ENCODE measurements at places on chromosomes 12 and 14. TPM values are rescaled to one million over a fixed set of nuclear protein-coding genes. Genes with fewer than 3 reads are reported as not detected.
A peak's percentile ranks its signal among the peaks of the same experiment; 100 is the strongest.

Gene GLI1
- 8.3 TPM for total RNA-seq

Gene CLEC4D
- 0.31 TPM for total RNA-seq

Gene LRRC10
- not detected for total RNA-seq

Gene DGKA
- total RNA-seq, result 28.9 TPM

- H3K36me3 ChIP-seq, result no peaks in the 10 kb centered on the region
- DNase-seq, result no peak
- H3K4me1 ChIP-seq, result no peaks in the 10 kb centered on the region
- no peak overlapping the region for H3K27ac ChIP-seq
- no peaks in the 10 kb centered on the region for H3K27me3 ChIP-seq
- H3K4me3 ChIP-seq, result no peak overlapping the region
Observed at GRCh38 chr14:93532541-93532940, 101.8 kb downstream of the UNC79 start.

Gene RNF34
- total RNA-seq, result 84.5 TPM

DNA sequence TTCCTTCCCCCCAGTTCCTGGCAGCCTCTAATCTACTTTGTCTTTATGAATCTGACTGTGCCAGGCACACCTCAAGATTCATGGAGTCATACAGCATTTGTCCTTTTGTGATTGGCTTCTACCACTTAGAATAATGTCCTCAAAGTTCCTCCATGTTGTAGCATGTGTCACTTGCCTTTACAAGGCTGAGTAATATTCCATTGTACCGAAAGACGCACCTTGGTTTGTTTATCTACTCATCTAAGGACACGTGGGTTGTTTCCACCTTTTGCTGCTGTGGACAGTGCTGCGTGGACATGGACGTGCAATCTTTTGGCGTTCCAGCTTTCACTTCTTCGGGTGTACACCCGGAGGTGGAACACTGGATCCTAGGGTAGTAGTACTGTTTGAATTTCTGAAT lies 33.5 kb downstream of the ANAPC7 start:
- peaks cover 20% of the 10 kb centered on the region for H3K4me1 ChIP-seq
- H3K27ac ChIP-seq, result no peak overlapping the region
- no peak for DNase-seq
- no peaks in the 10 kb centered on the region for H3K27me3 ChIP-seq
- H3K4me3 ChIP-seq, result no peak overlapping the region

GRCh38 chr14:103526247-103526913 lies 2.6 kb upstream of the TRMT61A start:
- H3K4me3 ChIP-seq, result no peak overlapping the region
- H3K27ac ChIP-seq, result peak overlapping the region; percentile 59
- no peak for DNase-seq
- peaks cover 55% of the 10 kb centered on the region for H3K4me1 ChIP-seq
- no peaks in the 10 kb centered on the region for H3K36me3 ChIP-seq

GRCh38 chr14:37202265-37202664 lies 4.5 kb downstream of the MIPOL1 start:
- H3K4me3 ChIP-seq, result no peak overlapping the region
- DNase-seq, result no peak
- no peaks in the 10 kb centered on the region for H3K36me3 ChIP-seq
- H3K27me3 ChIP-seq, result no peaks in the 10 kb centered on the region
- H3K4me1 ChIP-seq, result peaks cover 11% of the 10 kb centered on the region
- no peak overlapping the region for H3K27ac ChIP-seq

- no peaks in the 10 kb centered on the region for H3K36me3 ChIP-seq
- peak overlapping the region; percentile 95 for H3K27ac ChIP-seq
- peaks cover under 1% of the 10 kb centered on the region for H3K4me1 ChIP-seq
- DNase-seq, result peak; percentile 70
Observed at GRCh38 chr12:31322801-31323207, 3.1 kb downstream of the SINHCAF start.

- H3K27ac ChIP-seq, result no peak overlapping the region
- DNase-seq, result no peak
- H3K27me3 ChIP-seq, result no peaks in the 10 kb centered on the region
- no peak overlapping the region for H3K4me3 ChIP-seq
- no peaks in the 10 kb centered on the region for H3K36me3 ChIP-seq
Observed at GRCh38 chr12:5560265-5560664, 128.4 kb downstream of the NTF3 start.

GRCh38 chr14:98168211-98168985 lies 1103.6 kb downstream of the BCL11B start:
- no peak for DNase-seq
- no peak overlapping the region for H3K4me3 ChIP-seq
- no peaks in the 10 kb centered on the region for H3K4me1 ChIP-seq
- H3K27me3 ChIP-seq, result no peaks in the 10 kb centered on the region
- H3K36me3 ChIP-seq, result no peaks in the 10 kb centered on the region
- no peak overlapping the region for H3K27ac ChIP-seq

- H3K27ac ChIP-seq, result no peak overlapping the region
- H3K4me3 ChIP-seq, result no peak overlapping the region
- no peaks in the 10 kb centered on the region for H3K27me3 ChIP-seq
- no peaks in the 10 kb centered on the region for H3K36me3 ChIP-seq
Observed at GRCh38 chr14:77791225-77791600, 8.7 kb upstream of the ADCK1 start.

DNA sequence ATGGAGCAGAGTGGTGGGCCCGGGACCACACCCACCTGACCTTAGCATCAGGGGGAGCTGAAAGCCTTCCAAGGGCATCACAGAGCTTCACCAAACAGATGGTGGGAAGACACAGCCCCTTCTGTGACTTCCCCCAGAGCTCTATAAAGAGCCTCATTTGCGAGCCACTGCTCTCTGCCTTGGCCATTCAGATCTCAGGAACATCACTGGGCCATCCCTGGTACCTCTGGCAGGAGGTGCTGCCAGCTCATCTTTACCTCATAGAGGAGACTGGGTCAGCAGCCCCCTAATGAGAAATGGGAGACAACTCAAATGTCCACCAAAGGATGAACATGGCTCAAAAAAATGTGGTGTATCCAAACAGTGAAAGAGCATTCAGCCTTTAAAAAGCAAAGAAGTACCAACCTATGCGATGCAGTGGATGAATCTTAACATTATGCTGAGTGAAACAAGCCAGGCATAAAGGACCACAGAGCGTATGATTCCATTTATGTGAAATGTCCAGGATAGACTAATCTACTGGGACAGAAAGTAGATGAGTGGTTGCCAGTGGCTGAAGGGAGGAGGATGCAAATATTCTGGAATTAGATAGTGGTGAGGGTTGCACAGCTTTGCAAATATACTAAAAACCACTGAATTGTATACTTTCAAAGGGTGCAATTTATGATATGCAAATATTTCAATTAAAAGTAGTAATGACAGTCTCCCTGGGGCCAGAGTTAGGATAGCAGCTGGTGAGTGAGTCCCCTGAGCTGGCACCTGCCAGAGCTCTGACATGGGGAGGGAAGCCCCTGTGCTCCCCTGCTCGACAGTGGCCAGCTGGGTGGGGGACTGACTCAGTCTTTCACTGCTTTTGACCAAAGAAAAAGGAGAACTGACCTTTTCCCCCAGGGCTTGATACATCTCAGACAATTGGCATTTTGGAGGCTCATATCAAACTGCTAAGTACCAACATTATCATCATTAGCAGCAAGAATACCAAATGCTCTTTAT lies 116.6 kb downstream of the GCH1 start:
- H3K27me3 ChIP-seq, result no peaks in the 10 kb centered on the region
- no peaks in the 10 kb centered on the region for H3K4me1 ChIP-seq
- H3K36me3 ChIP-seq, result no peaks in the 10 kb centered on the region
- DNase-seq, result no peak
- H3K4me3 ChIP-seq, result no peak overlapping the region

DNA sequence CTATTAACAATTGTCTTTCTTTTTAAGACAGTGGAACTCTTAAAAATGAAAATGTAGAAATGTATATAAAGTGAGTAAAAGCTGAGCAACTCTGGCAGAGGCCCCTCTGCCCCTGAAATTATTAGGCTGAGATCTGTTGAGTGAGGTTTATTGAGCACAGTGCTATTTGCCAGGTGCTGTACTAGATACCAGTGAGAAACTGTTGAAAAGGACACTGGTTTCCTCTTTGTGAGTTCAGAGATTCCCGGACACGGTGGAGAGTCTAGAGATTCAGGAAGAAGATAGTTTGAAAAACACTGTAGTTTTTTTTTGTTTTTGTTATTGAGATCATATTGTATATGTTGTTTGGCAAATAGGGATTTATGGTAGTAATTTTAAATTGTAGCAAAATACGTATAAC lies 11.2 kb downstream of the ACVR1B start:
- H3K27ac ChIP-seq, result no peak overlapping the region
- H3K36me3 ChIP-seq, result no peaks in the 10 kb centered on the region
- H3K4me3 ChIP-seq, result no peak overlapping the region
- H3K4me1 ChIP-seq, result peaks cover 3% of the 10 kb centered on the region
- no peak for DNase-seq
- H3K27me3 ChIP-seq, result no peaks in the 10 kb centered on the region

DNA sequence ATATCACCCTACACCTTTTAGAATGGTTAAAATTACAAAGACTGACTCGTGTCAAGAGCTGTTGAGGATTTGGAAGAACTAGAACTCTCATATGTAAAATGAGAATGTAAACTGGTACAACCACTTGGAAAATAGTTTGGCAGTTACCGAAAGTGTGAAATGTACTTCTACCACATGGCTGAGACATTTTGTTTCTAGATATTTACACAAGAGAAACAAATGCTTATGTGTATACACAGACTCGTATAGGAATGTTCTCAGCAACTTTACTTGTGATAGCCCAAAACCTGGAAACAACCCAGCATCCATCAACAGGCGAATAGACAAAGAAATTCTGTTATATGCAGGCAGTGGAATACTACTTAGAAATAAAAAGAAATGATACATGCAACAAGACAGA lies 103.0 kb downstream of the BRMS1L start:
- no peak overlapping the region for H3K4me3 ChIP-seq
- no peak for DNase-seq
- H3K36me3 ChIP-seq, result no peaks in the 10 kb centered on the region
- H3K27ac ChIP-seq, result no peak overlapping the region
- no peaks in the 10 kb centered on the region for H3K27me3 ChIP-seq
- H3K4me1 ChIP-seq, result no peaks in the 10 kb centered on the region

GRCh38 chr12:116365114-116365513 lies 87.6 kb upstream of the MED13L start:
- H3K4me3 ChIP-seq, result no peak overlapping the region
- DNase-seq, result no peak
- no peak overlapping the region for H3K27ac ChIP-seq
- H3K27me3 ChIP-seq, result no peaks in the 10 kb centered on the region

DNA sequence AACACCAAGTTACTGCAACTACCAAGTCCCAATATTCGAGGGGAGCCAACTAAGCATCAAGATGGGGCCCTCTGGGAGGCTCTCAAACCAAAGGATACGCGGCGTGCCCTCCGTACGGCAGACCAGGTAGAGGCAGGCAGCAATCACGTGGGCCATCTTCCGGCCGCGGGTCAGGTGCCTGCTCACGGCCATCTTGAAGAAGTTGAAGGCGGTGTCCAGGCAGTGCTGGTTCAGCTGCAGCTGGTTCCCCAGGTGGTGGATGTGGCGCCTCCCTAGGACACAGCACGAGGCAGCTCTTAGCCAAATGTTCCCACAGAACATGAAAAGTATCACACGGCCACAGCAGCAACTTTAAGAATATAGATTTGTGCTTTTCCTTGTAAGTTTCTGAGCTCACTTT lies 24.3 kb downstream of the BTBD6 start:
- H3K27me3 ChIP-seq, result no peaks in the 10 kb centered on the region
- no peak overlapping the region for H3K27ac ChIP-seq
- no peak overlapping the region for H3K4me3 ChIP-seq

Gene HOMEZ
- 37.7 TPM for total RNA-seq

Gene STON2
- total RNA-seq, result 38.5 TPM

DNA sequence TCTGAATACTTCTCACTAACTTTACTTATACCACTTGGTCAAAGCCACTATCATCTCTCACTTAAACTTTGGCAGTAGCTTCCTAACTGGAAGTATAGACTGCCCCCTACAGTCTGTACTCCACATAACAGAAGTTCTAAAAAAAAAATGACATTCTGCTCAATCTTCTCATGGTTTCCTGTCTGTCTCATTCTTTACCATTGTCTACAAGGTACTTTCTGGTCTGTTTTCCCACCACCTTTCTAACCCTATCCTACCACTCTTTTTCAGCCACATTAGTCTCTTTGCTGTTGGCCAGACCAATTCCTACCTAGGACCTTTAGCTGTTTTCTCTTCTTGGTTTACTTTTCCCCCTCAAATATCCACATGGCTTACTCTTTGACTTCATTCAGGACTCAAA lies 14.7 kb downstream of the CPSF6 start:
- H3K27ac ChIP-seq, result no peak overlapping the region
- H3K4me1 ChIP-seq, result peaks cover 7% of the 10 kb centered on the region
- no peak overlapping the region for H3K4me3 ChIP-seq

DNA sequence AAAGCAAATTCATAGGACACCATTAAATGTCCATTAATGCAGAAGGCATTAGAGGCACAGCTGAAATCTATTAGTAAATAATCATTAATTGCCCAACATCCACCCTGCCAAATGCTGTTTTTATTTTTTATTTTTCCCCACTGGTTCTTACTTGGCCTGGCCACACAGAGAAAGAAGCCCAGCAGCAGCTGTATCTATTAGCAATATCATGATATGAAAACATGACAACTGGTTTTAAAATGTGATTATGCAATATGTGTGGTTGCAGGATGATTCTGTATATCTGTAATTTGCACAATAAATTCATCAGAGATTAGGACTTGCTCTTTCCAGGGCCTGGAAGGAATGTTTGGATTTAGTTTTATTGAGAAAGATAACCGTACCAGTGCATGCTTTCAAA lies 44.9 kb downstream of the SIX6 start:
- H3K27me3 ChIP-seq, result no peaks in the 10 kb centered on the region
- H3K4me1 ChIP-seq, result no peaks in the 10 kb centered on the region
- no peak for DNase-seq
- H3K36me3 ChIP-seq, result no peaks in the 10 kb centered on the region
- no peak overlapping the region for H3K27ac ChIP-seq
- H3K4me3 ChIP-seq, result no peak overlapping the region

Gene SDR9C7
- not detected for total RNA-seq

DNA sequence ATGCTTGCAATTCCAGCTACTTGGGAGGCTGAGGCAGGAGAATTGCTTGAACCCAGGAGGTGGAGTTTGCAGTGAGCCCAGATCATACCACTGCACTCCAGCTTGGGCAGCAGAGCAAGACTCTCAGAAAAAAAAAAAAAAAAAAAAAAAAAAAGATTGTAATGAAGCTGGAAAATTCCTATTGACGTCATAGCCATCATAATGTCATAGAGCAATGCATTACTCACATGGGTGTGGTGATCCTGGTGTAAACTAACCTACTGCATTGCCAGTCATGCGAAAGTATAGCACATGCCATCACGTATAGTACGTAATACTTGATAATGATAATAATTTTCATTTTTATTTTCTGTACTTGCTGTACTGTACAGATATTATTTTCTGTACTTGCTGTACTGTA lies 42.7 kb upstream of the NID2 start:
- no peaks in the 10 kb centered on the region for H3K4me1 ChIP-seq
- H3K36me3 ChIP-seq, result no peaks in the 10 kb centered on the region
- no peak for DNase-seq

Gene CLEC4C
- 2.1 TPM for total RNA-seq

DNA sequence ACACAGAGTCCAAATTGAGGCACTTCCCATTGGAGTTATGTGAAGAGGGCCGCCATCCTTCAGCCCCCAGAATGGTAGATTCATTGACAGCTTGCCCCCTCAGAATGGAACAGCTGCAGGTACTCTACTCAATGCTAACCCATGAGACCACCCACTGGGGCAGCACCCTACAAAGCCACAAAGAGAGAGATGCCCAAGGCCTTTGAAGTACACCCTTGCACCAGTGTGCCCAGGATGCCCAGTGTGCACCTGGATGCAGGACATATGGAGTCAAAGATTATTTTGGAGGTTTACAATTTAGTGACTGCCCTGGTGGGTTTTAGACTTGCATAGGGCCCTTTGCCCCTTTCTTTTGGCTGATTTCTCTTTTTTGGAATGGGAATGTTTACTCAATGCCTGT lies 933.9 kb downstream of the SLC16A7 start:
- no peaks in the 10 kb centered on the region for H3K36me3 ChIP-seq
- H3K4me1 ChIP-seq, result no peaks in the 10 kb centered on the region
- no peaks in the 10 kb centered on the region for H3K27me3 ChIP-seq
- no peak for DNase-seq
- H3K4me3 ChIP-seq, result no peak overlapping the region
